SIG-M5 (cell line): ENCODE measurements at places on chromosomes 2 and 18.

GRCh38 chr2:120522151-120522751 lies 176.3 kb downstream of the INHBB start:
- DNase-seq: no peak

GRCh38 chr18:52596748-52597435 lies 256.9 kb downstream of the DCC start:
- no peak for DNase-seq

DNA sequence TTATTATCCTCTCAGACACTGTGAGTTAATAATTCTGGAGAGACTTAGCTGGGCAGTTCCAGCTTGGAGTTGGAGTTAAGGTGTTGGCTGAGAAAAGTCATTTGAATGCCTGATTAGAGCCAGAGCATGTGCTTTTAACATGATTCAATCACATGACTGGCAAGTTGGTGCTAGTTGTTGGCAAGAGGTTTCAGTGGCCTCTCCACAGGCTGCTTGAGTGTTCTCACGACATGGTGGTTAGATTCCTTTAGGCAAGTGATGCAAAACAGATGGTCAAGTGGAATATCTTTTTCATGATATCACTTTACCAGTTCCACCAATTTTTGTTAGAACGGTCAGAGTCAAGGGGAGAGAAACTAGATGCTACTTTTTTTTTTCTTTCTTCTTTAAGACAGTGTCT lies 262.7 kb upstream of the FN1 start:
- DNase-seq: no peak

DNA sequence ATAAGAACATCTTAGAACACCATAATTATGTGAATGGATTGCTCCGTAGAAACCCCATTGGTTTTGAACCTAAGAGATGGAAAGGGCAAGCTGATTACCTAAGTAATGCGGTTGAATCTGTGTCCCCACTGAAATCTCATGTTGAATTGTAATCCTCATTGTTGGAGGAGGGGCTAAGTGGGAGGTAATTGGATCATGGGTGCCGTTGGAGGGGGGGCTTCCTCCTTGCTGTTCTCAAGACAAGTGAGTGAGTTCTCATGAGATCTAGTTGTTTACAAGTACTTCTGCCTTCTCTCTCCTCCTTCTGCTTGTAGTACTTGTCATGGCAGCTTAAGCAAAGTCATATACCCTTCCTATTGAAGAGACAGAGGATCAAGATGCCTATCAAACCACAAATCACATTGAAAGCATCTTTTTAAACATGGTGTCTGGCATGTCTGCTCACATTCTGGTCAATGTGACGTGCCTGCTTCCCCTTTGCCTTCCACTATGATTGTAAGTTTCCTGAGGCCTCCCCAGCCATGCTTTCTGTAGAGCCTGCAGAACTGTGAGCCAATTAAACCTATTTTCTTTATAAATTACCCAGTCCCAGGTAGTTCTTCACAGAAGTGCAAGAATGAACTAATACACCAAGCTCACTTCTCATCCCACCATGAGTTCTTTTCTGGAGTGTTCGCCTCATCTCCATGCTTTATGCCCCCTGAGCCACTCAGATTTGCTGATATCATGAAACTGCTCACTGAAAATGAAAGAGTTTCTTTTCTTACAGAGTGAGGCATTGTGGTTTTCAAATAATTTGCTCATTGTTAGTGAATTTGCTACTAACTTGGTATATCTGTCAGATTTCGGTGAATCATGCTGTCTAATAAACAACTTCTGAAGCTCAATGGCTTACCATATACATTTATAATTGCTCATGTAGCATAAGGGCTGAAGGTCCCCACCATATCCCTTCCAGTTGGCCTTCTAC lies 23.6 kb downstream of the KCNE4 start:
- no peak for DNase-seq

GRCh38 chr2:55985406-55985805 lies 61.8 kb upstream of the EFEMP1 start:
- DNase-seq: no peak

- DNase-seq: no peak
These were observed 1374.9 kb upstream of the CELF4 start for GRCh38 chr18:38940475-38940862.

DNA sequence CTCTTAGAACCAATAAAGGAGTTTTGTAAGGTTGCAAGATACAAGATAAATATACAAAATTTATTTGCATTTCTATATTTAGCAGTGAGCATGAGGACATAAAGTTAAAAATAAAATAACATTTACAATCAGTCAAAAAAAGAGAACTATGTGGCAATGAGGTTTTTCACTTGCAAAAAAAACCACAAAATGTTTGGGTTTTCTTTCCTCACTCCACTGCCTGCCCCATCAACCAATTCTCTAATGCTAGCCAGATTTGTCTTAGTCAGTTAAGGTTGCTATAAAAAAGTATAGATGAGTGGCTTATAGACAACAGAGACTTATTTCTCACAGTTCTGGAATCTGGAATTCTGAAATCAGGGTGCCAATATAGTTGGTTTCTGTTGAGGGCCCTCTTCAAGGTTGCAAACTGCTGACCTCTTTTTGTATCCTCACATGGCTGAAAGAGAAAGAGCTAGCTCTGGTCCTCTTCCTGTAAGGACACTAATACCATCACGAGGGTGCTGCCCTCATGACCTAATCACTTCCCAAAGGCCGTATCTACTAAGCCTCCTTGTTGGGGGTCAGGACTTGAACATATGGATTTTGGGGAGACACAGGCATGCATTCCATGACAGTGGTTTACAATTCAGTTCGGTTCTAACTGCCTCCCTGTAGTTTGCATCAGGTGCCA lies 566.2 kb downstream of the GALR1 start:
- no peak for DNase-seq

DNA sequence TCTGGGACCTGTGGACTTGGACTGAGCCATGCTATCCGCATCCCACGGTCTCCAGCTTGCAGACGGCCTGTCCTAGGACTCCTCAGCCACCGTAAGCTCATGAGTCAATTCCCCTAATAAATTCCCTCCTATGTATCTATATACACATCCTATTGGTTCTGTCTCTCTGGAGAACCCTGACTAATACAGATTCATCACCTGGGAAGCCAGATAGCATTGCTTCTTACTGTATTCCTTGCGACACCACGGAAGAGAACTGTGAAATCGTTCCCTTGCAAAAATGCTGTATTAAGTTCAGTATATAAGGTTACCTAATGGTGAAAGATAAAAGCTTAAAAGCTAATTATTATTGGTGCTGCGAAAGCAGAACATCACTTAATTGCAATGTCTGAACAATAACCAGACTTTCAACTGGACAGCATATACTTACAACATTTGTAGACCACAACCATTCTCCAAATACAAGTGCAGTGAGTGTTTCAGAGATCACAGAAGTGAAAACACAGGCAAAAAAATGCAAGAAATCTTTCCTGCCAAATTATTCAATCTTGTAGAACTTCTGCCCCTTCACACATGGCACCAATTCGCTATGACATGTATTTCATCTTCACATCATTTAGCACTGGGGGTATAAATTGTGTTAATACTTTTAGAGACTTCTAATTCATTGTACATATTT lies 352.9 kb downstream of the TXNL1 start:
- DNase-seq: no peak

DNA sequence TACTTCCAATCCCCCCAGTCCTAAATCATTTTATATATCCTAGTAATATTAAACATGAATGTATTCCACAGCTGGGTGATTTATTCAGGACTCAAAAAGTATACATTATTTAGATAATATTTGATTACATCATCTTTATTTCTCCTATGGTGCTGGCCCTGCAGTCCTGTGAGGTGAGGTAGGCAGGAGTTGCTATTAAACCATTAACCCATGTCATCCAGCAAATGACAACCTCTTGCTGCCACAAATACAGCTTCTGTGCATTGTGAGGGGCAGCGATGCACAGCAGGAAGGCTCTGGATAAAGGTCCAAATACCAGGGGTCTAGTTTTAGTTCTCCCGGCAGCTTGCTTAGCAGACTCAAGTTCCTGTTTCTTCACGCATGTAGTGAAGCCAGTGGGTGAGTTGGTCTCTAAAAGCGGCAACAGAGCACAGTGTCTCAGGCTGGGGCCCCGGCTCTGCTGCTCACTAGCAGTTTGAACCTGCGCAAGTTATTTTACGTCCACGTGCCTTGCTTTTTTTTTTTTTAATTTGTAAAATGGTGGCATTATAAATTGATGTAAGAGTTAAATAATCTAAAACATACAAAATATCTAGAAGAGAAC lies 36.1 kb downstream of the INSIG2 start:
- peak; percentile 31 for DNase-seq

DNA sequence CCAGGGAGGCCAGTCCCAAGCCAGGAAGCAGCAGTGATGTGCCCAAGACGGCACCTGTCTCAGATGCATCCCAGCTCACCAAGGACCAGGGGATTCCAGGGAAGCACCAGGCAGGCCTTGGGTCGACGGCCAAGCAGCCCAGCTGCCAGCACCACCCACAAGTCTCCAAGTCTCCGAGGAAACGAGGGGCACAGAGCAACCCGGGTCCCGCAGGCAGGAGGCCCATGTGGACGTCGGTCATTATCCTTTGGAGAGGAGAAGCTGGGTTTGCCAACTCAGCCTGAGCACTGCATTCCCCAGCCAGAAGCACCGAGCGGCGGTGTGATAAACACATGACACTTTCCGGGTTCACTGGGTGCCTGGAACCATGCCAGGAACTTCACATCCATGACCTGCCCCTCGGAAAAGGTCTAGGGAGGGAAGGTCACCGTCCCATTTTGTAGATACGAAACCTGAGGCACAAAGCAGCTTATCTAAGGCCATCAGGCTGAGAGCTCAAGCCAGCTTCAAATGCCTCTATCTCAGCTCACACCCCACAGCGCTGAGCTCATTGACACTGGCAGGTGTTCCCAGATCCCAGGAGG lies 104.5 kb downstream of the ZNF516 start:
- DNase-seq: no peak
